ENCODE measurements at places on chromosomes 1 and 21.

DNA sequence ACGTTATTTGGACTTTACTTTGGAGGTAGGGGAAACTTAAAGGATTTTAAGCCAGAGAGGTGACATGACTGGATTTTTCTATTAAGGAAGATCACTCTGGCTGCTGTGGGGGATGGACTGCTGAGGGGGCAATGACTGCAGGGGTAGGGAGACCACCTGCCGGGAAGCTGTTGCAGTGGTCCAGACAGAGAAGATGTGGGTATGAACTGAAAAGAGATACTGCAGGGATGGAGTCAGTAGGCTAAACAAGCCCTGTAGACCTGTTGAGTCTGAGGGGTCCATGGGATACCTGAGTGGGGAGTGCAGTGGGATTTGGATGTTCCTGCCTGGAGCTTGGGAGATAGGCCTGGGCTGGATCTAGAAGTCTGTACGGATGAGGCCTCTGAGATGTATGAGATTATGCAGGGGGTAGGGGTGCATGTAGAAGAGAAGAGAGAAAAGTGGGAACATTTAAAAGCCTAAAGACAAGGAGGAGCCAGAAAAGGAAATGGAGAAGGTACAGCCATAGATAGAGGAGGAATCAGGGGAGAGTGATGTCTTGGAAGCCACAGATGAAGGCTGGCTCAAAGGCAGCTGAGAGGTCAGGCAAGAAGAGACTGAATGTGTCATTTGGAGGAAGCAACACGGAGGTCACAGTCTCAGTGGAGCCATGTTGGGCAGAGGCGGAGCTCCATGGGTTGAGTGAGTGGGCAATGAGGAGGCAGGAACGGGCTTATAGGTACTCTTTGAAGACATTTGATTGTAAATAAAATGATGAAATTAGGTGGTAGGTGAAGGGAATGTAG is 25.9 kb upstream of the KCNA2 start:
- no peak for DNase-seq

GRCh38 chr1:19734056-19734455 is 65.7 kb downstream of the TMCO4 start:
- DNase-seq, result no peak

DNA sequence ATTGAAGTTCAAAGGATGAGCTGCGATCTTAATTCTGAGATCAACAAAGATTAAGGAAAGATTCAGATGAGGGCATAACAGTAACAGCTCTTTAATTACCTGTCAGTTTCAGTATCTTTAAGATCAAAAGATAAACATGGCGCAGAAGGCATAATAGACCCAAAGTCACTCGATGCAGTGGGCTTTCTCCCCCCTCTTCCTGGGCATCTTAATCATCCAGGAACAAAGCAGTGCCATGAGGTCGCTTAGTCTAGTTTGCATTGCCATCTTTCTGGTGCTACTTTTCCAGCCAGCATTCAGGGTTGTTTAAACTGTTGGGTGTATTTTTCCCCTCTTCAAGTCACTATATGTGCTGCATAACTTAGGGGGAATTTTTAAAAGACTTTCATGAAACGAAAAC is 72.3 kb downstream of the HUNK start:
- no peak for DNase-seq

GRCh38 chr1:77170687-77171086 is 48.5 kb downstream of the PIGK start:
- no peak for DNase-seq

DNA sequence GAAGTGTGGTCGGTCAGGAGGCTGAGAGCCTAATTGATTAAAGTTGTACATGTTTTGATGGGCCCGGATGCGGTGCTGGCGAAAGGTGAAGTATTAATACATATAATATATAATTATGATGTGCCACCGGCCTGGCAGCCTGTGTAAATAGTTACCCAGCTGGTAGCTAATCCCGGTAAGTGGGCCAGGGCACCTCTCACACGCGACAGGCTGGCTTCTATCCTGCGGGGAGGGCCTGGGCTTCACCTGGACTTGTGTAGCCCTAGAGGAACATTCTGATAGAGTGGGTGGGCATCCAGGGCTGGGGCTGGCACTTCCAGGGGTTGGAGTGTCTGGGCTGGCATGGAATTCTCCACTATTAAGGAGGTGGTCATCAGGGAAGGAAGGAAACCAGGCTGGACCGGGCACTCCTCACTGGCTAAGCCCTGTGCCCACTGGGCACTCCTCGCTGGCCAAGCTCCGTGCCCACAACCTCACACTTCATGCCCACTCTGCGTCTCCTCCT is 48.3 kb downstream of the IGSF21 start:
- no peak for DNase-seq

GRCh38 chr1:92481971-92482664 is 4.6 kb downstream of the GFI1 start:
- DNase-seq, result no peak

GRCh38 chr1:100736746-100737145 is 17.2 kb downstream of the VCAM1 start:
- DNase-seq, result no peak

DNA sequence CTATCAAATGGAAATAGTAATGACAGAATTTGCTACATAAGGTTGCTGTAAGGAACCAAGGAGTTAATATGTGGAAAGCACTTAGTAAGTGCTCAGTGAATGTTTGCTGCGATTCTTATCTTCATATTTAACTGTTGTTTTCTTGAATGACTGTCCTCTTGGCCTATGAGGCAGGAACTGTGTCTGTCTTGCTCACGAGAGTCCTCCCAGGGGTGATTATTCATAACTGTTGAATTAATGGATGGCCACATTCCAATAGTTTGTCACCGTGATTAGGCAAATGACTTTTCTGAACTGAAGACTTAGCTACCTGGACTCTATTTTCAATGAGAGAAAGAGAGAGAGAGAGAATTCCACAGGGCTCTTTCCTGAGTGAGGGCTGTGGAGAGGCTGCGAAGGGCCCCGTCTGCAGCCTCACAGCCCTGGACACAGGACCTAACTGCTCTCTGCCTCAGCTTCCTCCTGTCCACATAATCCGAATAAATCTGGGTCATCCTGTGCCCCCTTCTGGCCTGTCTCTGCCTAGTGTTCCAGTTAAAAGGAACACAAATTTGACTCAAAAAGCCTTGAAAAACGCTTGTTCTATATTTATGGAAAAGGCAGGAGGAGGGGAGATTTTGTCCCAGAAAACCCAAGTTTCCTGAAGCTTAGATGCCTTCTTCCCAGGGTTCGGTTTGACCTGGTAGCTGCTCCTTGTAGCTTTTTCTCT is 8.5 kb downstream of the EDN2 start:
- DNase-seq, result no peak

DNA sequence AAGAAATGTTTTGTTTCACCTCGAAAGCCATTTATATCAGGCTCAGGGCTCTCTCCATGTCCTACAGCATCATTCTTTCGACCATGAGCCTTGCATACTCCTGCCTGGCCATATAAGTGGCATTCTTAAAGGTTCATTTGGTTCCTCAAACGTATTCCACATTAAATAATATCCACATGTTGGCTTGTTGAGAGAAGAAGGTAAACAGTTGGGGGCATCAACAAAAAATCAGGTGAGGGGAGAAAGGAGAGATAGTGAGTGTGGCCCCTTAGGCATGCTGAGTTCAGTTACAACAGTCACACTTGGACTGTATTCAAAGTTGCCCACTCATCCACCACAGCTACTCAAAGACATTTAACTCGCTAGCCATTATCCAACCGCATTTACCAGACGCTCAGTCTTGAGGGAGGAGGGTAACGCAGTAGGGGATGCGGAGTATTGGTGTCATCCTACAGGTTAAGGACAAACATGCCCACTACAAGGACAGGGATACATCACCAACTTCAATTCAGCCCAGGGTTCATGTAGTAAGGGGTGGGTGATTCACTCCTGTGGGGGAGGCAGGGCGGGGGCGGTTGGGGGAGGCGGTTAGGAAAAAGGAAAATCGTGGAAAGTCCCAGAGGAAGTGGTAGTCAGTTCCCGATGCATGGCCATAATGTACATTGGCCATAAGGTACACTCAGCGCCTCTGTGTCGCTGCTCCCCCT is 1.4 kb downstream of the ZNF697 start:
- DNase-seq, result no peak

DNA sequence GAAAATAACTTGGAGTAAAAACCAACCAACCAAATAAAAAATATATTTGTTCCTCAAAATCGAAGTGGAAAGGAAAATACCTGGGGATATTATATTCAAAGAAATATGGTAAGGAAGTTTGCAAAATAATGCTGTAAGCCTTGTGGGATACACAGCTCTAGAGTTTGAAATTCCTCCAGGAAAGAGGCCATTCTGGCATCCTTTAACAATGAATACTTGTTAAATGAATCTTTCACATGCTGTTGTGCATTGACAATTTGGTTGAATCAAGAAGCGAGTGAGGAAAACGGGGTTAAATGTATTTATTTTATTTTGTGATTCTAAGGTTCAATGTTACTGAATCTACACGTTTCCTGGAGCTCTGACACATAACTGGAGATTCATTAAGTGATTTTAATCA is 30.5 kb upstream of the NTNG1 start:
- no peak for DNase-seq

All from activated T-helper 1 cell treated with anti-CD3 and anti-CD28 coated beads, Interleukin-2, amount 50 U/mL, for 16 hours (primary cell).